Renal cortical epithelial cell (primary cell): ENCODE measurements at places on chromosomes 4 and X. TPM values are rescaled to one million over a fixed set of nuclear protein-coding genes. Genes with fewer than 3 reads are reported as not detected.

OSTC gene
- 138 and 354 TPM in 2 replicates for total RNA-seq

DIPK2B gene
- total RNA-seq: 0.15 and 0.17 TPM in 2 replicates

AREG gene
- total RNA-seq: 12.2 and 91.3 TPM in 2 replicates

PROM1 gene
- 61.6 and 98.4 TPM in 2 replicates for total RNA-seq

DNA sequence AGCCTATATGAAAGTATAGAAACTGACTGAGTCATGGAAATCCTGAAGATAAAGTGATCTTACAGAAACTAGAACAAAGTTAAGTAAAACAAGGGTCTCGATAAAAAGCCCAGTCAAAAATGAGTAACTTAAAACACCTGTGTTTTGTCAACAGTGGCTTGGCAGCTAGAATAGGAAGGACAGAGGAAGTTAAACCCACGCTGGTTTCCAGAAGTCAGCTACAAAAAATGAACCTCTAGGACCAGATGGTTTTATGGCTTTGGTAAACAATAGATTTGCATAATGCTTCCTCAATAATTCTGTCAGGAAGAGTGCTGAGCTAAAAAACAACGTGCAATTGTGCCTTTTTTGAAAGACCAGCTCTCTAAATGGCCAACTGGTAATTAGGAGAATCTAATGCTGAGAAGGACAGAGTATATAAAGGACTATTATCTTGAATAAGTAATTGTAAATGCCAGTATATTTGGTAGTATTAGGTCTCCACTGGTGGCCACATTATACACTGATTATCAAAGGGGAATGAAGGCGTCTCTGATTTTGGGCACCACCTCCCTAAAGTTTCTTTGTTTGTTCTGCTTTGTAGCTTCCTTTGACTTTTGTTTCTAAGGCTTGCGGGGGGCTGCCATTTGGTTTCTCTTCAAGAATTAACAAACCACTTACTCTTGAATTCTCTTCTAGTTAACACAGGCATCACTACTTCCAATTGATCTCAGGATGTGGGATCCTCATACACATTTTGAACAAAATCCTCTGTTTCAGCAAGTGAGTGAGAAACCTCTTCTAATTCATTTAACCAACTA is 72.2 kb upstream of the PPP3CA start:
- DNase-seq: peak; percentile 61

DNA sequence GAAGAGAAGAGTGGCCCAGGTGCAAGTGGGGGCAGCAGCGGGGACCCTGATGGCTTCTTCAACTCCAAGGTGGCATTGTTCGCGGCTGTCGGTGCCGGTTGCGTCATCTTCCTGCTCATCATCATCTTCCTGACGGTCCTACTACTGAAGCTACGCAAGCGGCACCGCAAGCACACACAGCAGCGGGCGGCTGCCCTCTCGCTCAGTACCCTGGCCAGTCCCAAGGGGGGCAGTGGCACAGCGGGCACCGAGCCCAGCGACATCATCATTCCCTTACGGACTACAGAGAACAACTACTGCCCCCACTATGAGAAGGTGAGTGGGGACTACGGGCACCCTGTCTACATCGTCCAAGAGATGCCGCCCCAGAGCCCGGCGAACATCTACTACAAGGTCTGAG is 11.4 kb downstream of the EFNB1 start:
- DNase-seq: no peak

DNA sequence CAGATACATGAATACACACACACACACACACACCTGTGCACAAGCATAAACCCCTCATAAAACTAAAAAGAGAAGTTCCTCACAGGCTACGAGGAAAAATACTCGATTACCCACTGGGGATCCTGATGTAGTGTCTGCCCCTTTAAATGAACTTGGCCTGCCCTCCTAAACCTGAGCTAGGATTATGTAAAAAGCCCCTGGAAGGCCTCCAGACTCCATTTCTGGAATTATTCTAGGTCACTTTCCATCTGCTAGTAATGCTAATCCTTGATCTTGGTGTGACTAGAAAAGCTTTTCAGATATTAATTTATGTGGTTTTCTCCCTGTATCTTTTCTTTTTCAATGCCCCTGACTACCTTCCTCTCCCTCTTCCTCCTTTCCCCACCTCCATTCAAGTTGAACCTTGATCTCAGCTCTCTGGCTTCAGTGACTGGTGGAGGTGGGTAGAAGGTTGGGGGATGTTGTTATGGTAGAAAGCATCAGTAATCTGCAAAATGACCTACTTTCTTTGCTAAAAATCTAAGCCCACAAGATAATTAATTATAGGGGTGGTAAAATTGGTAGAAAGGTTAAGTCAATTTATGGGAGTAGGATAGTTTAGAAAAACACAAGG is 25.5 kb upstream of the ZNF330 start:
- DNase-seq: no peak

DNA sequence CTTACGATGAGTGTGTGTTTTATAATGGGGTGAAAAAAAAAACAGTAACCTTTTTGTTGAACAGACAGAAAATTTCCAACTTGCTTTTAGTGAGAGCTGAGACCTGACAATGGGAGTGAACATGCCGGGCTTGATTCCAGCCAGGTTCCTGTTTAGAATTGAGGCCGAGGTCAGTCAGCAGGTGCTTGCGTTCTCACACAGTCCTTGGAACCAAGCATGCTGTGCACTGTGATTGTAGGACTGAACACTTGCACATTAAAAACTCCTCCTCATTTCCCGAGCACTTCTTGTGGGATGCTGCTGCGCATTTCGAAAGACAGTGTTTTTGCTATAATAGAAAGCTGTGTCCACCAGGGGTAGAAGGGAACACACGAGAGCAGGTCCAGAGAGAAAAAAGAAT is 51.8 kb downstream of the TMEM131L start:
- no peak for DNase-seq

DNA sequence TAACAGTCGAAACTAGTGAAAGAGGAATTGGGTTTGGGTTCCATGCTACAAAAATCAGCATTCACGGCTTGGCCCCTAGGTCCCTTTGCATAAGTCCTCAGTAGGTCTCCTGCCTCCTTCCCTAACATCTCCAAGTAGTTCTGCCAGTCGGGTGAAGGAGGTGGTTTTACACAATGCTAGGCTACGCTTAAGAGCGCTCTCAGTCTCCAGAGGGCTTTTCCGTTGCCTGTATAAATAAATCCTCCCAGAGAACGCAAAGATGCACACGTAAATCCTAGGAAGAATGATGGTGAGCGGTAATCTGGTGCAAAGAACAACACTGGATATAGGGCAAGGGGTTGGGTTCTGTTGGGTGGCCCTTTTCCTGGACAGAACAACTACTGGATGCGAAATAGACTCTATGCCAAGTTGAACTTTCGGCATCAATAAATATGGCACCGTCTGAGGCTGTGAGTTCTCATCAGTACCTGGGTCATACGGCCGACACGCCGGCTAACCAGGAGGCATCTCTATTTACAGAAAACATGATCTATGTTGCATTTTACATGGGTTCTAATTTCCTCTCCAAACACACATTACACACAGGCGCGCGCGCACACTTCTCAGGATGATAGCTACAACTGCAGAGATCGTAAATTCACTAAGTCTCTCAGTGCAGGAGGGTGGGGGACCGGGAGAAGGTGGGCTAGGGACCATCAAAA is 1.3 kb downstream of the CAMK2D start:
- DNase-seq: peak; percentile 50

- no peak for DNase-seq
Observed at GRCh38 chrX:101931136-101931487, 715 bp downstream of the ZMAT1 start.

GRCh38 chr4:88177983-88178625 is 19.7 kb upstream of the ABCG2 start:
- peak; percentile 99 for DNase-seq

DNA sequence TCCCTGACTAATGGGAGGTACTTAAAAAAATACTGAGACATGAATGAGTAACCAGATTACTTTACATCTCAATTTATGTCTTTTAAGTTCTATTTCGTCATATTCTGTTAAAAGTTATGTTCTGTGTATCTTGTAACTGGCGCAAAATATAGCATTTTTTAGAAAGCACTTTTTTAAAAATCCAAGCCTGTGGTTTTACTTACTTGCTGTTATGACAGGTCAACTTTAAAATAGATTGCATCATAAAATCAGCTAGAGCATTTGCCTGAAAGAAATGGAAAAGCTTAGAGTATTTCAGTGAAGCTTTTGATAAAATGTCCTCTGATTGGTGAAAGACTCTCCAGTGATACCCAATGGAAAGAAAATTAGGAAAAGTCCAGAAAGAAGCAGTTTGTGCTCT is 1892.3 kb upstream of the TENM3 start:
- DNase-seq: no peak
